Esophagus mucosa (tissue), 1 donor: ENCODE measurements at places on chromosomes 3 and 15.

DNA sequence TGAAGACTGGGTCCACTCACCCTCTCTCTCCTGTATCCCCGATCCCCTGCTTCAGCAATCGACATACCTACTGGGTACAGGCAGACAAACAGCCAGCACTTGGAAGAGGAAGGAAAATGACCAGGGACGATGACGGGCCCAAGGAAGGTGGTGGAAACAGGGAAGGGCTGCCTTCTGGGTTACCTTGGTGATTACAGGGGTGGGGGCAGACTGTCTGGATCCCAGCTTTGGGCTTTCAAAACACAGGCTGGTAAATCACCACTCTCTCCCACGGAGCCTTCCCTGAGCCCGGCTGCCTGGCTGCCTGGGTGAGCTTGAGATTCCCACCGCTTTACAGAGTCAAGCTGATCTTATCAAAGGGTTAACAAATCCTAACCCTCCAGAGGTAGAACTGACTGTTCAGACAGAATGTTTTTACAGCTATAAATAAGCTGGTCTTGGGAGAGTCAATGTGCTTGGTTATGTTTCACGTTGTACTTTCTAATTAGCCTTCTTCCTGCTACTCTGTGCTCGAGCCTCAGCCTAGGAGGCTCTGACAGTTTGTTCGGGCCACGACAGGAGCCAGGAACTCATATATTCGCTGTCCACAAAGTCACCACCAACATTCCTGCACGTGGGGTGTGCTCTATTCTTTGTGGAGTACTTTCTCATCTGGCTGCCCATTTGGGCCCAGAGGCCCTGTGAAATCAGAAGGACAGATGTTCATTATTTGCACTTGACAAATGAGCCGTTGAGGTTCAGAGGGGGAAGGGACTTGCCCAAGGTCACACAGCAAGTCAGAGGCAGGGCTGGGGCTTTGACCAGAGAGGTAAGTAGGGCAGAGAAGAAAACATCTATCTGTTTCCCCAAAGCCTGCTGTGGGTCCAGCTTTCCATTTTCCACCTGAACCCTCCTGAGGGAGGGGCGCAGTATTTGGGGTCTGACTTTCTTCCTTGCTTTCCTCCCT lies 63.5 kb downstream of the FEM1B start:
- no peak for ATAC-seq

DNA sequence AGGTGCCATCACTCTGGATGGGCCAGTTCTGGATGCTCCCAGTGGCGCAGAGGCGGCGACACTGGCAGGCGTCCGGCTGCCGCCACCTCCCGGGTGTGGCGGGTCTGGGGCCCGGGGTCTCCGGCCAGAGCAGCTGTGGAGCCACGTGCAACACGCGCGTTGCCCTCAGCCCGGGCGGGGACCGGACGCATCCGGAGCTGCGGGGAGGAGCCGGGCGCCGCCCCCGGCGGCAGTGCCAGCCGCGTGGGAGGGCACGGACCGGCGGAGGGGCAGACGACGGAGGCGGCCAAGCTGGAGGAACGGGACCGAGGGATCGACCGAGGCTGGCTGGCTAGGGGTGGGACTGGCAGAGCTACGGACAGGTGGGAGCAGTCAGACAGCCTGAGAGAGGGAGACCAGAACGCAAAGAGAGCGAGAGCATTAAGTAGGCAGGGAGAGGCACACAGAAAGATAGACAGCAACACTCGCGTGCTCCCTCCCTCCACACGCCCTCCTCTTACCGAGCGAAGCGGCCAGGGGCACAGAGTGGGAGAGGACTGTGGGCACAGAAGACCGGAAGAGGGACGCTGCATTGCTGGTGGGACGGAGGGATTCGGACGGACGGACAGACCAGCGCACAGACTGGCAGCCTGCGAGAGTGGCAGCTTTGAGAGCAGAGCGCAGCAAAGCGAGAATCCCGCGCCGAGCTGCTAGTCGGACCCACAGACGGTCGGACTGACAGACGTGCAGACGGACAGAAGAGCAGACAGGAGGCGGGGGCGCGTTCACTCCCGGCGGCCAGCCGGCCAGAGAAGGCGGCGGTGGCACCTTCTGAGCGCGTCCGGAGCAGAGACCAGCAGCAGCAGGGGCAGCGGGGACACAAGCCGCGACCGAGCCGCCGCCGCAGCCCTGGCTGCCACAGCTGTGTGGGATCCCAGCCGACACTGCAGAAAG lies at the start of gene ARPP21:
TSS of gene ARPP21 (plus strand) at position 272 of the 933 bp plus-strand sequence. CDS start 42,227 bp downstream, outside the sequence.
- peak; percentile 41 for ATAC-seq

GRCh38 chr3:16723978-16724377 lies 118.8 kb upstream of the DAZL start:
- ATAC-seq, result no peak

- ATAC-seq, result no peak
Measured at GRCh38 chr3:155462672-155463071, 169.2 kb upstream of the STRIT1 start.

DNA sequence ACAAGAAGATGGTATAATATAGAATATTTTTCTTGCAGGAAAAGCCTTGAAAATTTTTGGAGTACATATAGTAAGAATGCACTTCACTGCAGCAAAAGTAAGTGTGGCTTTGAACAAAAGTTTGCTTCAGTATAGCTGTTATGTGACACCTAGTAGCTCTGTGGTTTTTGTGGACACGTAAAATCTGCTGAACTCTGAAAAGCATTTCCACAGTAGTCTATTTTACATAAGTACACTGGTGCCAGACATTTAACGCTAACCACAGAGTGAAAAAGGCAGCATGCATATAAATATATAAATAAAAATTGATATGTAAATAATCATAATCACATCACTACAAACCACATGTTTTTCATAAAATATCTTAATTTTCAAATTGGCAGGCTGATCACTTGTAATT lies 39.8 kb downstream of the CGGBP1 start:
- ATAC-seq, result no peak

DNA sequence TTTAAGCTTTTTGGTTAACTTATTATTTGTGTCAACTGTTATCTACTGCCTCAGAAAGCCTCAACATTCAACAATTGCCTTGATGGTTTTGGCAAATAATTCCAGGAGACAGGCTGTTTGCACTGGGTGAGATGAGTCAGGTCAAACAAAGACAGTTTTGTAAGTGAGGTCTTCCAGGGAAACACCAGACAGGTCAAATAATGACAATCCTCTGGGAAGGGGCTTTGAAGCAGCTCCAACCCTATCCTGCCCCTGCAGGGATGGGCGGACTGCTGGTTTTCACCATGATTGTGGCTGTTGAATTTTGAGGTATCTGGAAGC lies 79.4 kb upstream of the PRR23E start:
- no peak for ATAC-seq

DNA sequence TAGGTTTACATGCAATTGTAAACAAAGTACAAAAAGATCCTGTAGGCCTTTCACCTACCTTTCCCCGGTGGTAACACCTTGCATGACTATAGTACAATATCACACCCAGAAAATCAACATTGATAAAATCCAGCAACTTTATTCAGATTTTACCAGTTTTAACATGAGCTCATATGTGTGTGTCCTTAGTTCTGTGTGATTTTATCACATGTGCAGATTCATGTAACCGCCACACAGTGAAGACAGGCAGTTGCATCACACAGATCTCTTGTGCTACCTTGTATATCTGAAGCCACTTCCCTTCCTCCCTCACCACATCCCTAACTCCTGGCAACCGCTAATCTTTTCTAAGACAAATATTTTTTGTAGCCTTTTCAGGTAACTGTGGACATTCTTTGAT lies 183.5 kb upstream of the C2CD4B start:
- ATAC-seq, result no peak

DNA sequence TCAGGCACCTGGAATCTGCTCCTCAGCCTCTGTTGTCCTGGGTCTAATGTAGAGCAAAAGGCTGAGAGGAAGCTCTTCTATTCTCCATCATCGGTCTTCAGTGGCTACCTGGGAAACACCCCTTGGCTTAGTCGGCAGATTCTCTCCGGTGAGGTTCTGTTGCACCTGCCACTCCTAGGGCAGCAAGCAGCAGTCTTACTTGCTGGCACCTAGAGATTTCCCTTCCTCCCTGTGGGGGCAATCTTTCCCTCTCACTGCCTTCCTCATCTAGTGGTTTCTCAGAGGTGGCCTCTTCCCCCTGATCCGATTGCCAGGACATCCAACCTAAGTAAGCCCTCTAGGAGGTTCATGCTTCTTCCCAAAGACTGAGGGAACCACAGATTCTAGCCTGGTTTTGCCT lies 60.8 kb downstream of the PLS1 start:
- no peak for ATAC-seq

DNA sequence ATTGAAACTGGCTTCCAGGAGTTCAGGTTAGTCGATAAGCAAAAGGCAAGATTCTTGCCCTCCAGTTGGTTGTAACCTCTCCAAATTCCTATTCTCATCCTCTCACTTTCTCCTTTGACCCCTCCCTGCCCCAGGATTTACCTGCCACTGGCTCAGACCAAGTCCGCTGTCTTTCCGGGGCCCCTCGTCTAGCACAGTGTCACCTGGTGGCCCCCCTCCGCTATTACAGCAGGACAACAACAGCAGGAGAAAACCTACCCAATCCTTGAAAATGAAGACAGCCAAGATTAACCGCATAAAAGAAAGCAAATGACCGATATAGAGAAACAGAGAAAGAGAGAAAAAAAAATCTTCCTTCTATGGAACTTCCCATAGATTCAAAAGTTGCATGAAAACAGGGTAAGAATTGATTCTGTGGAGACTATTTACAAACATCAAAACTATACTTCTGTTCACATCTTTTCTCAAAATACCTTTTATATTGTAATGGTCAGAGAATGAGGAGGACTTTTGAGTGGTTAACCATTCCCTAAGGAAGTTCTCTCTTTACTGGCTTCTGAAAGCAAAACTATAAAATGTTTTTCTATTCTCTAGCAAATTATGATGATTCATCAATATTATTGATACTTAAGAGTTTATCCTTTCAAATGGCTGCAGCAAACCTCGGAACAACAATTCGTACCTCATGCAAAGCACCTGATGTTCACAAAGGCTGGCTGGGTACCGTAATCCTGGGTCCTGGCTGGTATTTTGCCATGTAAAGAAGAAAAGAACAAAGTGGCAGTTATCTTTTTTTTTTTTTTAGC lies 10.0 kb upstream of the ST8SIA2 start:
- ATAC-seq, result peak; percentile 29

DNA sequence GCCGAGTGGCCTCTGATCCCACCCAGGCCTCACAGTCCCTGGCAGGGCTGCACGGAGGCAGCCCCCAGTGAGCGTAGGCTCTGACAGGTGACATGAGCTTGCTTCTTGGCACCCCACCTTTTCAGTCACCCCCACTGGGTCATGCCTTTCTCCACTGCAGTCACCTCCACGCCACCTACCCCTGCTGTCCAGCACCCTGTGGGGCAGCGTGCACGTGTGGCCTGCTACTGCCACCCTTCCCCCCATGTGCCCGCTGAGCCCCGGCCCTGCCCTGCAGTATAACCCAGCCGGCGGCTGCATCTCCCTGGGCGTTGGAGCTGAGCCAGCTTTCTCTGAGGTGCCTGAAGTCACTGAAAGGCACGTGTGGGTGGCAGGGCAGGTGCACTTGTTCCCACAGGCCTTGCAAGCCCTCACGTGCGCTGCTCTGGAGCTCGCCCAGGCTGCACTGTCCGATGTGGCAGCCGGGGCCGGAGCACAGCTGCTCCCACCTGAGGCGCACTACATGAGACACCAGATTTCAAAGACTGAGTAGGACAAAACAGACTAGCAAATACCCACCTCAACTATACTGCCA lies 65.6 kb downstream of the NIPA2 start:
- peak; percentile 39 for ATAC-seq

DNA sequence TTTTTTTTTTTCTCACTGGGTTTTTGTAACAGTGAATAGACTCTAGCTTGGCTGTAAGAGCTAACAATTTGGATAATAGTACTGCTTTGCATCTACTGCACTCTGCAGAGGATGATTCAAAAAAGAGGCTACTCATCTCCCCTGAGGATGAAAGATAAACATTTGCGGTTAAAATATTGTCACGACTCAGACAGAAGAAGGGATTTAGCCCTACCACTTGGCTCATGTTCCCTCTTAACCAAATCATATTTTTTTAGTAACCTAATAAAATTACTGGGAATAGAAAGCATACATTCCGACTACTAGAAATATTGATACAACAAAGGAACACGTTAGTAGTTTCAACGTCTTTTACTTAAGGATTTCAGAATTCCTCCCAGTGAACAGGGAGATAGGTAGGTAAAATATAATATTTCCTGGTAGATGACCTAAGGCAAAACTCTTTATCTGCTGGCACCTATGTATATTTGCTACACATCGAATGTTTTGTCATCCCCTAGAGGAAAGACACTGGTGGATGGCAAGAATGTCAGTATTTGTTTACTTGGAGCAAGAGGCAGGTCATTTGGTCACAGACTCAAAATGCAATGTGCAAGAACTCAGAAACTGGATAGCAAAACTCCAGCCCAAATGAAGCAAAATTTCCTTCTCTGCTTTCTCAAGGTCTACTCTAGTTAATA lies 110.8 kb downstream of the GREM1 start:
- ATAC-seq, result no peak

GRCh38 chr3:146189519-146190173 lies 28.7 kb upstream of the PLOD2 start:
- ATAC-seq, result peak; percentile 74

- no peak for ATAC-seq
Measured at GRCh38 chr3:50395070-50395860, 35.9 kb upstream of the TMEM115 start.

GRCh38 chr15:85496551-85497171 lies 116.3 kb downstream of the AKAP13 start:
- no peak for ATAC-seq

GRCh38 chr3:89419647-89420241 lies 312.3 kb downstream of the EPHA3 start:
- ATAC-seq, result no peak

- ATAC-seq, result no peak
Measured at GRCh38 chr3:124560666-124561215, 169.5 kb upstream of the UMPS start.

GRCh38 chr3:46845860-46846623 lies 17.2 kb downstream of the MYL3 start:
- peak; percentile 78 for ATAC-seq

- ATAC-seq, result no peak
Measured at GRCh38 chr15:96448923-96449322, 118.4 kb downstream of the NR2F2 start.

GRCh38 chr3:160698599-160699195 lies 21.7 kb downstream of the ARL14 start:
- ATAC-seq, result no peak

GRCh38 chr15:63918901-63919348 lies 85.2 kb upstream of the HERC1 start:
- no peak for ATAC-seq

- no peak for ATAC-seq
Measured at GRCh38 chr3:190058521-190059241, 62.0 kb downstream of the P3H2 start.
